Heart right ventricle (tissue), 16 donors: ENCODE measurements at places on chromosomes 1 and 21. TPM values are rescaled to one million over a fixed set of nuclear protein-coding genes. Genes with fewer than 3 reads are reported as not detected.

Gene NEK2
- 0.04 TPM for polyA plus RNA-seq

Gene GJB5
- not detected for polyA plus RNA-seq

Gene HSD11B1
- polyA plus RNA-seq = 7.2 TPM

Gene RGS4
- 1.2 TPM for polyA plus RNA-seq

Gene CFH
- 34.0 TPM for polyA plus RNA-seq

Gene CNIH4
- 56.7 TPM for polyA plus RNA-seq

Gene CA6
- polyA plus RNA-seq = not detected
